Activated CD8-positive, alpha-beta T cell treated with anti-CD3 and anti-CD28 coated beads for 36 hours (primary cell): ENCODE measurements at places on chromosomes 13 and 19. TPM values are rescaled to one million over a fixed set of nuclear protein-coding genes. Genes with fewer than 3 reads are reported as not detected.

SULT2B1 gene
- total RNA-seq = not detected

SIGLECL1 gene
- not detected for total RNA-seq

PNMA8A gene
- total RNA-seq = not detected

APC2 gene
- 0.29 TPM for total RNA-seq

IL17D gene
- total RNA-seq = 0.54 TPM

DPF1 gene
- 1.0 TPM for total RNA-seq

GDF15 gene
- total RNA-seq = not detected

DNA sequence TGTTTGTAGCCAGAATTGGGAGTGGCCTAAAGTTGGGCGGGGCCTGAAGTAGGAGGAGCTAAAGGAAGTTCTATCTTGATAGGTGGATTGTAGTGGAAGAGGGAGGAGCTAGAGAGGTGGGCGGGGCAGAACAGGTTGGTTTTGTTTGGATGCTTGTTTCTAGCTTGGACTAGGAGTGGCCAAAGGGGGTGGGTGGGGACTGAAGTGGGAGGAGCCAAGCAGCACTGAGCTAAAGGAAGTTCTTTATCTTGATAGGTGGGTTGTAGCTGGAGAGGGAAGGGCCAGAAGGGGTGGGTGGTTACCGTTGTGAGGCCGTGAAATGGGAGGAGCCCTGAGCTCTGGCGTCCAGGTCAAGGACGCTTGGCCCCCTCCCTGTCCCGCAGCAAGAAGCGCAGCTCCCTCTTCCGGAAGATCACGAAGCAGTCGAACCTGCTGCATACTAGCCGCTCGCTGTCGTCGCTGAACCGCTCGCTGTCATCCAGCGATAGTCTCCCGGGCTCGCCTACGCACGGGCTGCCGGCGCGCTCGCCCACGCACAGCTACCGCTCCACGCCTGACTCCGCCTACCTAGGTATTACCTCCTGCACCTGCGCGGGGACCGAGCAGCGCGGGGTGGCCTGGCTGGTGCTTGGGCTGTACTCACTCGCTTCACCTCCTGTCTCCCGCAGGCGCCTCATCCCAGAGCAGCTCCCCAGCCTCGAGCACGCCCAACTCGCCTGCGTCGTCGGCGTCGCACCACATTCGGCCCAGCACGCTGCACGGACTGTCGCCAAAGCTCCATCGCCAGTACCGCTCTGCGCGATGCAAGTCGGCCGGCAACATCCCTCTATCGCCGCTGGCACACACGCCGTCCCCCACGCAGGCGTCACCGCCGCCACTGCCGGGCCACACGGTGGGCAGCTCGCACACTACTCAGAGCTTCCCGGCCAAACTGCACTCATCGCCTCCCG lies 8.0 kb downstream of the DNASE2 start:
- peaks cover 7% of the 10 kb centered on the region for H3K4me1 ChIP-seq
- peaks cover 25% of the 10 kb centered on the region for H3K36me3 ChIP-seq
- DNase-seq = peak; percentile 88
- H3K4me3 ChIP-seq = peak overlapping the region; percentile 35

- H3K27me3 ChIP-seq = peaks cover 33% of the 10 kb centered on the region
- H3K36me3 ChIP-seq = no peaks in the 10 kb centered on the region
- H3K4me3 ChIP-seq = no peak overlapping the region
- H3K27ac ChIP-seq = no peak overlapping the region
- H3K4me1 ChIP-seq = peaks cover 8% of the 10 kb centered on the region
- no peak for DNase-seq
These were observed 40.5 kb upstream of the XPO4 start for GRCh38 chr13:20942938-20943559.

DNA sequence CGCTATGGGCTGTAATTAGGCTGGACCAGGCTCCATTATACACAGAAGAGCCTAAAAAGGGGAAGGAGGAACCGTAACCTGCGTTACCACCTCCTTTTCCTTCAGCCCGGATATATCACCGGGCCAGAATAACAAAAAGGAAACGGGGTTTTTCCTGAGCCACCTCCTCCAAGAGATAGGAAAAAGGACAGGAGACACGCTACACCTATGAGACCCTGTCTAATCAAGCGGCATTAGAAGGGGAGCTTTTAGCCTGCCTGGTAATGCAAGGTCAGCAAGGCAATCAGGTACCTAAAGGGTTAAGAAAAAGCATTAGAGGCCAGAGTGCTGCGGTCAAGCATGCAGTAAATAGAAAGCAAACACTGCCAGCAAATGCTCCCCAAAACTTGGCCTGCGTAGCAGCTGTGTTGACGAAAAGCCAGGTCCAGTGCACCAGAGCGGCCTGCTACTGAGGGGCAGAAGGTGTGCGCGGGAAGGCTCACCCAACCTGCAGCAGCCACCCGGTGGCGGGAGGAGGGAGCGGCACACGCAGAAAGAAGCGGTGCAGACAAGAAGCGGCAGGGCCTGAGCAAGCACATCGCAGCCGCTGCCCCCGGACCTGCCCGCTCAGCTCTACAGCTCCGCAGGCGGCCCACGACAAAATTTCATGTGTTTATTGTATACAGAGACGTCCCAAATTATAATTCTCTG lies 1466.1 kb downstream of the UQCRFS1 start:
- H3K36me3 ChIP-seq = peaks cover 13% of the 10 kb centered on the region
- peaks cover 2% of the 10 kb centered on the region for H3K4me1 ChIP-seq
- H3K4me3 ChIP-seq = no peak overlapping the region
- H3K27ac ChIP-seq = no peak overlapping the region
- peak; percentile 12 for DNase-seq

- peaks cover 8% of the 10 kb centered on the region for H3K36me3 ChIP-seq
- peaks cover 12% of the 10 kb centered on the region for H3K4me1 ChIP-seq
- peak within 1 kb of the TSS; percentile 76 for H3K27ac ChIP-seq
- H3K4me3 ChIP-seq = peak within 1 kb of the TSS; percentile 80
- DNase-seq = peak; percentile 91
These were observed at the start of gene ZNF433 for GRCh38 chr19:12035220-12036172. Gene ZNF433 (minus strand): TSS chr19:12035679. CDS start chr19:12035539, 140 bp downstream.

DNA sequence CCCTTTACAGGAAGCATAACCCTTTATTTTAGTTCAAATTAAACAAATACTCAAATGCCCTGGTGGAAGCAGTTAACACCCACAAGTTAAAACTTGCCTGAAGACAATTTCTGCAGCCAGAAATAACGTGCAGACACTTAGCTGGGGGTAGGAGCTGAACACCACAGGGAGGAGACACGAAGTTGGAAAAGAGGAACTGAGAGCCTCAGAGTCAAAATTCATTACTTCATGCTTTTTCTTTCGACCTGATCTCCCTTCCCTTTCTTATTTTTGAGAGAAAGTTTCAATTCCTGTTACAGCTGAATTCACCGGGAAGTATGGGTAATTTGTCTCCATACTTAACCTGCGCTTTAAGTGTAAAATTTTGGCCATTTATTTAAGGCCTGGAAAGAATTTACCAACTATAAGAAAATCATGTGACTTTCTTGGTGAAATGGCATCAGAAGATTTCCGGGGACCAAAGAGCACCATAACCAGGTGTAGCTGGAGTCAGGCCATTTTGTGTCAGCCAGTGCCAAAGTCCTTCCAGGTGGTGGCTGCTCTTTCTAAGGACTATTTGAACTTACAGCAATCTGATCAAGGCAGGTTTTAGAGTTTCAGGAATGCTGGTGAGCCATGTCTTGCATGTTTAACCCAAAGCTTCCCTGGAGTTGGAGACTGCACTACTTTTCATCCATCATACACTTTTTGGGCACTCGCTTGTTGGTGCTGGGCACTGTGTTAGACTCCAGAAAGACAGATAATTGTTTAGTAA lies 46.5 kb upstream of the RCBTB2 start:
- no peak for DNase-seq
- H3K4me1 ChIP-seq = peaks cover 4% of the 10 kb centered on the region
- no peak overlapping the region for H3K27ac ChIP-seq
- H3K27me3 ChIP-seq = peaks cover 28% of the 10 kb centered on the region

DNA sequence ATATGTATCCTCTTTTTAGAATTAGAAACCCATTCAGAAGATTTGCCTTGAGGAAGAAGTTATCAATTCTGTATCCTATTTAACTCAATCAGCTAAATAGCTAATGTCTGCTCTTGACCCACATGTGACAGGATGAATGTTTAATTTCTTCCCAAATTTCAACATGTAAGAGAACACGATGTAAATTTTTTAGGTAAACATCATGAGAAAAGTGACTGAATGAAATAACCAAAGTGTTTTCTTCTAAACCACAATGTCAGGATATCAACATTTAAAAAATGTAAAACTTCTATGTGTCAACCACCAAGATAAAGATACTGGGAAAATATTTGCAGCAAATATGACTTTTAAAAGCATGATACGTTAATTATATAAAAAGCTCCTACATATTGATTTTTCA lies 302.4 kb downstream of the DCT start:
- peaks cover 6% of the 10 kb centered on the region for H3K4me1 ChIP-seq
- DNase-seq = no peak
- H3K27me3 ChIP-seq = peaks cover 1% of the 10 kb centered on the region
- no peak overlapping the region for H3K27ac ChIP-seq

- H3K4me1 ChIP-seq = peaks cover 45% of the 10 kb centered on the region
- H3K27me3 ChIP-seq = no peaks in the 10 kb centered on the region
- DNase-seq = no peak
- H3K27ac ChIP-seq = no peak overlapping the region
- H3K36me3 ChIP-seq = peaks cover 21% of the 10 kb centered on the region
- H3K4me3 ChIP-seq = no peak overlapping the region
These were observed 138.5 kb downstream of the KLF12 start for GRCh38 chr13:73995736-73996135.

GRCh38 chr19:12749938-12750521 lies 1.6 kb upstream of the BEST2 start:
- H3K27ac ChIP-seq = no peak overlapping the region
- no peaks in the 10 kb centered on the region for H3K4me1 ChIP-seq
- peaks cover 26% of the 10 kb centered on the region for H3K36me3 ChIP-seq
- no peak overlapping the region for H3K4me3 ChIP-seq

DNA sequence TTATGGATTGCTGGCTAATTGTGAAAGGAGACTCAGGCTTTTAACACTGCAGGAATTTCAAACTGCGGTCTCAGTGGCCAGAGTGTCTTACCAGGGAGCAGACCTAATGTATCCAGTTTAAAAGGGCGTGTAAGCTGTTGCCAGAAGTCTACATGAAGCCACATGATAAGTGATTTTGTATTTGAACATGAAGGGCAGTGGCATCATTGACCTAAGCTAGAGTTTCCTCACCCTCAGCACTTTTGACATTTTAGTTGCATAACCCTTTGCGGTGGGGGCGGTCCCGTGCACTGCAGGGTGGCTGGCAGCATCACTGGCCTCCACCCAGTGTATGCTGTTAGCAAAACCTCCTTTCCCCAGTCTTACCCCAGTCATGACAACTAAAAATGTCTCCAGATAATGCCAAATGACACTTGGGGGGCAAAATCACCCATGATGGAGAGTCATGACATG lies 23.7 kb upstream of the GPR18 start:
- peaks cover 87% of the 10 kb centered on the region for H3K4me1 ChIP-seq
- peaks cover 35% of the 10 kb centered on the region for H3K36me3 ChIP-seq
- peak overlapping the region; percentile 28 for H3K27ac ChIP-seq
- H3K27me3 ChIP-seq = no peaks in the 10 kb centered on the region

- H3K4me3 ChIP-seq = no peak overlapping the region
- H3K27me3 ChIP-seq = no peaks in the 10 kb centered on the region
- DNase-seq = no peak
- no peaks in the 10 kb centered on the region for H3K4me1 ChIP-seq
- no peaks in the 10 kb centered on the region for H3K36me3 ChIP-seq
These were observed 505.5 kb downstream of the DIAPH3 start for GRCh38 chr13:59658027-59658737.

DNA sequence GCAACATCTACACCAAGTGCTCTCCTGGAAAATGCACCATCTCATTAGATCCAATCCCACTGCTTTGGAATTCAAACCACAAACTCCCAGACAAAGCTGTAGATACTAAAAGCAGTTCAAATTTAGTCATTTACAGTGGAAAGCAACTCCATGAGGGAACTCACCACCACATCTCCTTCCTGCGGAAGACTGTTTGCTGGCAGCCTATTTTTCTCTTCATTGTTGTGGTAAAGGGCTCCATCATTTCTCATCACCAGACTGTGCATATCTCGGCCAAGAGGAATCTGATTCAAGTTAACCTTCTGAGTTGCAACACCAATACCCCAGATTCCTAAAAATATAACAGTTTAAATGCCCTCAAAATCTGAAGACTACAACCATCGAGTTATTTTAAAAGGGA lies 8.4 kb downstream of the SPRYD7 start:
- H3K4me3 ChIP-seq = no peak overlapping the region
- peaks cover 3% of the 10 kb centered on the region for H3K4me1 ChIP-seq
- DNase-seq = no peak
- peaks cover 4% of the 10 kb centered on the region for H3K36me3 ChIP-seq
- H3K27ac ChIP-seq = no peak overlapping the region

DNA sequence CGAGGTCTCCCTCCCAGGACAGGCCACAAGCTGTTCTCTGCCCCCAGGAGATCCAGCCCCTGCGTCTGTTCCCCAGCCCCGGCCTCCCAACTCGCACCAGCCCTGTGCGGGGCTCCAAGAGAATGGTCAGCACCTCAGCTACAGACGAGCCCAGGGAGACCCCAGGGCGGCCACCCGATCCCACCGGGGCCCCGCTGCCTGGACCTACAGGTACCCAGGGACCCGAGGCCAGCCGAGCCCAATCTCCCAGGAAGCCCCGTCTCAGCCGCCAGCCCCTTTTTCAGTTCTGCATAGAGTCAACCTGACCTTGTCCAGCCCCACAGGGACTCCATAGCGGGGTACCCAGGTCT lies 5.9 kb downstream of the PNPLA6 start:
- no peak for DNase-seq
- H3K27ac ChIP-seq = no peak overlapping the region
- H3K4me1 ChIP-seq = peaks cover 30% of the 10 kb centered on the region
- peaks cover 29% of the 10 kb centered on the region for H3K36me3 ChIP-seq

DNA sequence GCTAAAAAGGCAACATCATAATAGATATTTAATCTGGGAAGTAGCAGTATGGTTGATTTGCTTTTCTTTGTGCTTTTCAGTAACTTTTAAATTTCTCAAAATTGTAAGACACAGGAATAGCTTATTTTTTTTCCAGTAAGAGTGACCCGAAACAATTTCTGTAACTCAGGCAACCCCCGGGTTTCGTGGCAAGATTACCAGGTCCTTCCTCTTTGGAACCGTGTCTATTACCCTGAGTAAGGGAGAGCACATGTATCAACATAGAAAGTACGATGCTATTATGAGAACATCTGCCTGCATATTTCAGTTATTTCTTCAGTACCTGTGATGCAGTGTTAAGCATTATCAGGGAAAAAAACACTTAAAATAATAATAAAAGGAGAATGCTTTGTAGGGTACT lies 64.1 kb downstream of the DOCK9 start:
- peaks cover 19% of the 10 kb centered on the region for H3K36me3 ChIP-seq
- H3K27me3 ChIP-seq = no peaks in the 10 kb centered on the region
- DNase-seq = no peak
- no peak overlapping the region for H3K27ac ChIP-seq
- peaks cover 44% of the 10 kb centered on the region for H3K4me1 ChIP-seq
- H3K4me3 ChIP-seq = no peak overlapping the region

GRCh38 chr19:13154241-13154778 lies 4.1 kb downstream of the IER2 start:
- peak; percentile 86 for DNase-seq
- H3K27me3 ChIP-seq = no peaks in the 10 kb centered on the region
- H3K4me1 ChIP-seq = peaks cover 32% of the 10 kb centered on the region
- peaks cover 30% of the 10 kb centered on the region for H3K36me3 ChIP-seq
